ENCODE measurements at places on chromosomes 2 and 18.

- peak; percentile 56 for DNase-seq
Observed at GRCh38 chr2:109715313-109715805, 78.7 kb upstream of the RGPD5 start.

- DNase-seq = no peak
Observed at GRCh38 chr2:5076599-5076998, 615.6 kb upstream of the SOX11 start.

- DNase-seq = peak; percentile 18
Observed at GRCh38 chr18:51290860-51291259, 93.4 kb upstream of the MEX3C start.

DNA sequence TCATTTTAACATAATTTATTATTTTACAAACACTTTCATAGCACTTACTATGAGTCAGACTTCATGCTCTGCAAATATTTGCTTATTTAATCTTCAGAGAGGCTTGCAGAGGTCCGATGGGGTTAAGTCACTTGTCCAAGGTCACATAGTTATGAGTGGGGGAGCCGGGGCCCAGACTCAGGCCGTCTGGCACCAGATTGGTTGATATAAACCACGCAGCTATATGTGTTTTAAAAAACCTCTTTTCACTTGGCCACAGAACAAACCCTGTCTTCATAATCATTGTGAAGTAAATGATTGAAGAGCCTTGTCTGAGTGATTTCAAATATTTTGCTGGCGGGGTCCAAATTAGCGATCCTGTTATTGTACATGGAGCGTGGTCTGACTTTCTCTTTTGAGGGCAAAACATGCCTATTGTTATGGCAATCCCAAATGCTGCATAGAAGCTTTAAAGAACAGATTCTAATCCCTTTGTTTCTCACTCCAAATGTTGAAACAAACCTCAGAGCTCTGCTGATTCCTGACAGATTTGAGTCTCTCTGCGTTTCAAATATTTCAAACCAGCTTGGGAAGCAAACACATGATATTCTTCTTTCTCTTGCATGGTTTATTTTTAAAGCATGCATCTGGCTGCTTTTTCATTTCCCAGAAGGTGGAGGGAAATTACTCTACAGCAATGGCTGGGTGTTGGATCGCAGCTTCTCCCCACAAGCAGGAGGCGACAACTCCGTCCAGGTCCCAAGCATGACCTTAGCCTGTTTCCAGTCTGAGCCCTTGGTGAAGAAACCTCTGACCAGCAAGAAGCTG is 142.4 kb downstream of the DDX1 start:
- peak; percentile 63 for DNase-seq

- DNase-seq = no peak
Observed at GRCh38 chr18:28767201-28767600, 590.3 kb upstream of the CDH2 start.

DNA sequence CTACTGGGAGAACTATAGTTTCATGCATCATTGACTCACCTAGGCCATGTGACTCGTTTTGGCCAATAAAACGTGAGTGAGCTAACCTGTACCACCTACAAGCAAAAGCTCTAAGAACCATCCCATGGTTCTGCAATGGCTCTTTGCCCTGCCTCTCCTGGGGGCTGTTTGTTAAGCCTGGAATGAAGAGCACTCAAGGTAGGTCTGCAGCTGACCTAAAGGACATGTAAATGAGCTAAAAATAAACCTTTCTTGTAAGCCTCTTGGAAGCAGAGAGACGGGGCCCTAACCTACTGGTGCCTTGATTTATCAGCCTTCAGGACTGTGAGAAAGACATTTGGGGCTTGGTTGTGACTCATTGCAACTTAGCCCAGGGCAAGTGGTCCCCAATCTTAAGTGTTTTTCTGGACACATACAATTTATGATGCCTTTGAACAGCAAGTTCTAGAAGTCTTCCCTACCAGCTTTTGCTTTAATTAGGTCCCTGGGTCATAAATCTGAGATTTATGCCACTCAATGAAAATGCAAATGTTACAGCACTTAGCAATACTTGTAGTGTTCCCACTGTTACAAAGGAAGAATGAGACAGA is 107.4 kb downstream of the OSBPL6 start:
- DNase-seq = no peak

DNA sequence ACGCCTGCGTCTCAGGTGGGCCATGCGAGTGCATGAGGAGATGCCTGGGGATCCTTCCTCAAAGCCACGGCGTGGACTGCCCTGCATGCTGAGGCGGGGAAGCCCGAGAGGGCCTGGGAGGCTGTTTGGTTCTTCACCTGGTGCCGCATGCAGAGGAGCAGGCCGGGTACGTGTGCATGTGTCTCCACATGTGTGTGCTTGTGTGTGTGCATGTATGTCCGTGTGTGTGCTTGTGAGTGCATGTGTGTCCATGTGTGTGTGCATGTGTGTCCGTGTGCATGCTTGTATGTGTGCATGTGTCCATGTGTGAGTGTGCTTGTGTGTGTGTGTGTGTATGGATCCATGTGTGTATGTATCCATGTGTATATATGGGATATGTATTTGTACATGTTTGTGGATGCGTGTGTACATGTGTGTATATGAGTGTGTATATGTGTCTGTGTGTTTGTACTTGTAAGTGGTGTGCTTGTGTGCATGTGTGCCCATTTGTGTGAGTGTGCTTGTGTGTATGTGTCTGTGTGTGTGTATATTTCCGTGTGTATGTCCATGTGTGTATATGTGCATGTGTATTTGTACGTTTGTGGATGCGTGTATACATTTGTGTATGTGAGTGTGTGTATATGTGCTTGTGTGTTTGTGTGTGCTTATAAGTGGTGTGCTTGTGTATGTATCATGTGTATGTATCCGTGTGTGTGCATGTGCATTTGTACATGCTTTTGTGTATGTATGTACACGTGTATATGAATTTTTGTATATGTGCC is 79.0 kb downstream of the PTGR3 start:
- DNase-seq = no peak

DNA sequence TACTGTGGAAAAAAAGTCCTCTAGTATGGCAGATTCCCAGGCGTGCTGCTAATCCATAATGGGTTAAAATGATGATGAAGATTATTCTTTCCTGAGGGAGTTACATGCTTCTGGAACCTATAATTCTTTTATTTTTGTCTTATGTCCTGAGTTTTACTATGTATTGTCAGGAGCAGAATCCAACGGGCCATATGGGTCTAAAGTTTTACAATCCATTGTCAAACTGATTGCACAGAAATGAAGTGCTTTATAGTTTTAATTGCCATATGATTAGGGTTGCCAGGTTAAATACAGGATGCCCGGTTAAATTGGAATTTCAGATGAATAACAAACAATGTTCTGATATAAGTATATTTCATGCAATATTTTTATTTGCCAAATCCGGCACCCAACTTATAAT is 100.9 kb upstream of the MAP3K20 start:
- DNase-seq = no peak

- peak; percentile 83 for DNase-seq
Observed at GRCh38 chr2:74502720-74503505, 3.5 kb upstream of the LBX2 start.

DNA sequence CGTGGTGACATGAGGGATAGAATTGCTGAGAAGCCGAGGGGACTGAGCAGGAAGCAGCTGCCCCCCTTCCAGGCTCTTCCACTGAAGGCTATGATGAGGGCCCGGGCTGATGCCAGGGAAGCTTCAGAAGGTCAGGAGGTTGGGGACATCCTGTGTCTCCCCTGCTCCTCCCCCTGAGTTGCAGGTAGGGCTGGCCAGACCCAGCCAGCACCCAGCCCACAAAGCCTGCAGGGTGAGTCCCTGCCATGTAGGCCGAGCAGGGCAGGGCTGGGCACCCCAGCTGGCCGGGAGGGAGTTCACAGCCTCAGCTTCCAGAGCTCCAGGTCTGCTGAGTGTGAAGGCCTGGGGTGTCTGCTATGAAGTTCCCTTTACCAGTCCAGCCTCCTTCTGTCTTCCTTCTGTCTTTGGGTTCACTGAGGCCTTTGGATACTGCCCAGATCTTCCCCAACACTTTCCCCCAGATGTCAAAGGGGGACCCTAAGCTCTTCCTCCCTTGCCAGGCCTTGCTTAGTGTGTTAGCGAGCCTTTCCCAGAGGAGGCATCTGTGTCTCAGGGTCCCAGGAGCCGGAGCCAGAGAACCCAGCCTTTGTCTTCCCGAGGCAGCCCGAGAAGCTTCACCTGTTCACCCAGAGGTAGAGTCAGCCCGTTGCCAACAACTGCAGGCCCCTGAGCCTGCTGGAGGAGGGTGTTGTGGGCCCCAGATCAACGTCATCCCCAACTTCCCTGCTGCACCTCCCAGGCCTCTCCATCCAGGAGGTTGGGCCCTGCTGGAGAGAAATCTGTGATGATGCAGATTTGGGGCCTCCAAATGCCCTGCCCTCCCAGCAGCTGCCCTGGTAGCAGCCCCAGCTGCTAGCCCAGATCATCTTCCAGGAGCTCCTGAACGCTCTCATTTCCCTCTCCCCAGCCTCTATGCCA is 3.6 kb upstream of the NCL start:
- no peak for DNase-seq

DNA sequence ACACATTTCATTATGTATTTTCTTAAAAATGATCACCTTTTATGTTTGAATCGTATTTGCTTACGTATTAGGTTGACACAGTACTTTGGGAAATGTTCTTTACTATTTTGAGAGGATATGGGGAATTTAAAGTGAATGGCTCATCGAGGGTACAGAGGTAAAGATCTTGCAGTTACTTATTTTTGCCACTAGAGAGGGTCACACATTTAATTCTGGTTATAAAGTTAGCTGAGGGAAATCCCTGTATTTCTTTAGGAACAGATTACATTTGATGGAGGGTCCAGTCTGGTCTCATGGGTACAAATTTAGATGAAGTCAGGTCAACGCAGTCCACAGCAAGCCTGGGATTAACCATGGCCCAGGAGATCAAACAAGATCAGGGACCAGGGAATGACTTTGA is 24.5 kb downstream of the DYNC2LI1 start:
- no peak for DNase-seq

DNA sequence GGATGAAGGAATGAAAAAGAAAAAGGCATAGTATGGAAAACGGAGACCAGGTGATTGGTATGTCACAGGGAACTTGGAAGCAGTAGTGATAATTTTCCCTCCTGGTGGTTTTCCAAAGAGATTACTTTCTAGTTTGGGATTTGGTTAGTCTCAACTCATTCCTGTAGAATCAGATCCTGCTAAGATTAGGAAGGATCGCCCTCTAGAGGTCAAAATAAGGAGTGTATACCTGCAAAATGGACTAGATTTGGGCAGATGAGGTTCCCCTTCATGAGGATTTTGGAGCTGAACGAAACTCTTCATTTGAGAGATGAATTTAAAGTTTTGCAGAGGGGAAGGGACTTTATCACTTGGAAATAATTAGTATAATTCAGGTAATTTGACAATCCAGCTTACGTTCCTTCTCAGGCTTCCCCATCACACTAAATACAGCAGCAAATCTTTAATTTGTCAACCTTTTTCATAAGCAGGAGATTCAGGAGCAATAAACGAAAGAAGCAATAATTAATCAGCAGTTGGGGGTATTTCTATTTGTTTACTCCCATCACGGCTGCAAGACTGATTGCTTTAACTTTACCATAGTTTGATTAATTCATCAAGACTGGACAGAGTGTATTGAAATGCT is 65.2 kb downstream of the CCDC195 start:
- DNase-seq = peak; percentile 62

- DNase-seq = no peak
Observed at GRCh38 chr2:15613736-15614429, 22.2 kb downstream of the DDX1 start.

DNA sequence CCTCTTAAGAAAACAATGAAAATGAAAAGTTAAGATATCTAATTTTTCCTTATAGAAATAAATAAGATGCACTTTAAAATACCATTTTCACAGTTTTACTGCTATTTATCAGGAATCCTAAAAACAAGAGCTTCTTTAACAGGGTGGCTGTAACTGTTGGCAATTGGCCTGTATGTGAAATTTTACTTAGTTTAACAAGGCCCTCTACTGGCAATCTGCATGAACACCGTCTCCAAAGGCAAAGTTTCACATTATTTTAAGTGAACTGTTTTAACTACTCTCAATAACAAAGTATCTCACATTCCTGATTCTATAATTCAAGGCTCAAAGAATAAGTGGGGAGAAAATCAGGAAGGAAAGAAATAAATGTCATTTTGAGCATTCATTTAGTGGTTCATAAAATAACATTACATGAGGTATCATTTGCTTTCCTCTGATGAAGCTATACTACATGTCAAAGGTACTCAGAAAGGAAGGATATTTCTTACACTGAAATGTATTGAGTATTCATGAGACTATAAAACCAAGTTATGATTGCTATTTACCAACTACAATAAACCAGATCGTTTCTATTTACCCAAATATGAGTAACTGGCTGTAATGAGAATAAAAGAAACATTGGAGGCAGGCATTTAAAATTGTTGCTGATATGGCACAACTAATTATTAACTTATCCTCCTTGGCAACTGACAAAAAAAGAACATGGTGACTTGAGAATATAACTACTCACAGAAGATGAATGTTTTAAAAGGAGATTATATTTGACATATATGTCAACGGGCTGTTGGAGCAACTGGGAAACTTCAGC is 7.0 kb downstream of the NCKAP5 start:
- peak; percentile 65 for DNase-seq

Data from kidney tubule cell (primary cell).